ENCODE measurements at places on chromosomes 16 and 17.
A peak's percentile ranks its signal among the peaks of the same experiment; 100 is the strongest.

DNA sequence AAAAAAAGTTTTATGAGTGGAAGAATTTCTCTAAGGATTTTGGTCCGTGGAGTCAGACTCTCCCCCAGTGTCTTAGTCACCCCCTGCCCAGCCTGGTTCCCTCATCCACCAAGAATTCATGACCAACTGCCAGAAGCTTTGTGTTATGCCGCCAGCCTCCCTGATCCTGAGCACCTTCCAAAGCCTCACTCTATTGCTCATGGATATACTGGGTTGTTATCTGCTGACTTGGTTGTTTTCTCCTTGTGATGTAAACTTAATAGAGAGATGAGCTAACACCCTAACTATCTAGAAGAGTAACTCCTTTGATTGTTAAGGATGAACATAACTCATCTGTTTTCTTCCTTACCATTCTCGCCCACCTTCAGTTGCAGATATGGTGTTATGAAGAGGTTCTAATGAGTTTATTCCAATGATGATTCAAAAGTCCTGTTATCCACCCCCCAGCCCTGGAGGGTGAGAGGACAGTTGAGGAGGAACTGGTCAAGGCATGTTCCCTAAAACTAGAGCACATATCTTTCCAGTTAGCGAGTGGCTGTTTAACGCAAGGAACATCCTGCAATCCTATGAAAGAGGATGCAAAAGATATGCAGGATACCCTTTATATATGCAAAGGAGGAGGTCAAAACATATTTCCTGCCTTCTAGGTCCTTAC, 1.5 kb upstream of the PSMD3 start:
- no peak for DNase-seq

GRCh38 chr16:58034128-58034685, 8.7 kb downstream of the MMP15 start:
- DNase-seq, result no peak

GRCh38 chr16:69566981-69567680, 1.4 kb downstream of the NFAT5 start:
- no peak for DNase-seq

DNA sequence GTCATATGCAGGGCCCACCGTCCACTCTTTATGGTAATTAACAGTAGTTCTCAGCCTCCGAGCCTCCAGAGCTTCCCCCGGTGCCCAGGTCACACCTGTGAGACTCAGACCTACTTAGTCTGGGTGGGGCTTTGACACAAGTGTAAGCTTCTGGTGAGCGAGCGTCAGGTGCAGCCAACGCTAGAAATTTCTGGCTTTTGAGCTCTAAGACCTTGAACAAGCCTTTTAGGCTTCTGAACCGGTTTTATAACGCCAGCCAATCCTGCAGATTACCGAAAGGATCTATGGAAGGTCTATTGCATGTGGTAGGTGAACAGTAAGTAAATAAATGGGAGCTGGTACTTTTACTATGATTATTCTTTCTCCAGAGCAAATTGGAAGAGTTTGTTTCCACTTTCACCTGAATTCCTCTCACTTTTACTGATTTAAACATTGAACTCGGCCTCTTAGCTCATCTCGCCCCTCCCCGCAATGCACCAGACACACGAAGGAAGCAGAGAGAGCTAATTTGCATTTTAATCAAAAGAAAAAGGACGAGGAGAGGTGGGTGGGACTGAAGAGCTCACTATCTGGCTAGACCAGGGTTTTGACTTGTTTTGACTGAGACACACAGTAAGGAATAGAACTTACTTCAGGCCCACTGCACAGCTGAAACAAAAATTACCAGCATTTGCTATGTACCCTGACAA, 47.1 kb downstream of the ABAT start:
- DNase-seq, result no peak

DNA sequence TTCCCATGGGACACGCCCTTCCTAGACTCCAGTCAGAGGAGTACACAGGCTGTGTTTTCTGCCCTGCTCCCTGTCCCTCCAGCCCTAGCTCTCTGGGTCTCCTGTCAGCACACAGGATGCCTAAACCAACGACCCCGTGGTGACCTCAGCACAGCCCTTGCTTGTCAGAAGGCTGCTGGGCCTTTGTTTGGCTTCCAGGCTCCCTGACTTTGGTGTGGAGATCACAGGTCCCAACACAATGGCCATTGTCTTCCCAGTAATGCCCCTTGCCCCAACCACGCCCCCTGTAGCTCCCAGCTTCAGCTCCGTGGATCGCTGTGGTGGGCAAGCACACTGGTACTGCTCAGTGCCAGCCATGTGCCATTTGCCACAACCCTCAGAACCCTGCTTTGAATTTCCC, 15.0 kb downstream of the HNF1B start:
- DNase-seq, result no peak

GRCh38 chr17:66339561-66339960, 37.1 kb downstream of the PRKCA start:
- DNase-seq, result no peak

GRCh38 chr17:32523827-32524552, 37.2 kb downstream of the CDK5R1 start:
- DNase-seq, result no peak

- DNase-seq, result no peak
Measured at GRCh38 chr17:29246628-29247027, at the start of gene CRYBA1. Gene CRYBA1 (plus strand): TSS chr17:29246859. CDS start chr17:29246864, 5 bp downstream.

DNA sequence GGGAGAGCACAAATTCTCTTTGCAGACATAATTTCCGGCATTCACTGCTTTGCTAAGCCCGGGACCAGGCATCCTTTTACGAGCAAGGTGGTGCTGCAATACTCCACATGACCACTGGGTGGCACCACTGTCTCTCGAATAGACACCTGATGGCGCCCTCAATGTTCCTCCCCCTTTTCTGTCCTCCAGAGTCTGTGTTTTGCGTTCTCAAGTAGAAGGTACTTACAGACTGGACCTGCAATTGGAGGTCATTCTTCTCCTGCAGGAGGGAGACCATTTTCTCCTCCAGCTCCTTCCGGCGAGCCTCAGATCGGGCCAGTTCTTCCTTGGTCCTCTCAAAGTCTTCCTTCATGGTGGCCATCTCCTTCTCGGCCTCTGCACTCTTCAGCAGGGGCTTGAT, 45.2 kb downstream of the MYH13 start:
- DNase-seq, result peak; percentile 17

- DNase-seq, result no peak
Measured at GRCh38 chr16:3481696-3482658, 13.3 kb downstream of the C16orf90 start.

DNA sequence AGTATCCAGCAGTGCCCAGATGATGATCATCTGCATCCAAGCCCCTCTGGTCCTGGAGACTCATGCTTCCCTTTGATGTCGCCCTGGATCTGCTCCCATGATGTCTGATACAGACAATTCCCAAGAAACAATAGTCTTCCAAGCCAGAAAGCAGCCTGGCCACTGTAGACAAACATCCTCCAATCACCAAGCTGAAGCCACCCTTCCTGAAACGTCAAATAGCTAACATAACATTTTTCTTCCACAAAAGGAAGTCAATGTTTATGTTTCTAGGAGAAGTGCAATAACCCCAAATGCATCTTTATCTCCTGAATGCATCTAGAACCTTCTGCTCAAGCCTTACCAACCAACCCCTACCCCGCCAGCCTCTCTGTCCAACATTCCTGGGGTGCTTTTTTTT, 1.2 kb upstream of the DPEP2 start:
- no peak for DNase-seq

- DNase-seq, result no peak
Measured at GRCh38 chr16:68910051-68910450, 66.7 kb downstream of the TANGO6 start.

- no peak for DNase-seq
Measured at GRCh38 chr17:63699638-63700527, at the start of gene LIMD2. Gene LIMD2 (minus strand): TSS chr17:63700125. CDS start chr17:63699298, 827 bp downstream.

- no peak for DNase-seq
Measured at GRCh38 chr17:55450232-55450825, 28.7 kb upstream of the MMD start.

Measured in fibroblast of gingiva (primary cell).